ENCODE measurements at places on chromosomes 12 and 14.

DNA sequence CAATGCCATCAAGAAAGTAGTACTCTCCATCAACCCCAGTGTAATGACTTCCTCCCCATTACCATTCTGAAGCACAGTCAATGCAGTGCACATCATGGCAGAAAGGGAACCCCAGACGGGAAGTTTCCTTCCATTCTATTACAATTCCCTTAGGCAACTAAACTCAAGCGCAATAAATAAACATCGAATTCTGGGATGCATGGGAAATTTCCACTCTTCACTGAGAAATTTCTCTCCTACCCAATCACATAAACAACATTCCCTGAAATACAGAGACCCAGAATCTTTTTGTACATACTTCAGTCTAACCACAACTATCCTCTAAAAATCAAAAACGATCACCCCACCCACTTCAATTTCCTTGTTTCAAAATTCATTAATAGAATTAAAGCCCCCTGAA, 20.0 kb downstream of the SARNP start:
- no peak for DNase-seq

GRCh38 chr14:55129428-55130195, 560 bp downstream of the LGALS3 start:
- DNase-seq = peak; percentile 65

- no peak for DNase-seq
Measured at GRCh38 chr12:32893458-32893857, 3.1 kb downstream of the PKP2 start.

GRCh38 chr12:69179786-69180185, 59.6 kb upstream of the CPSF6 start:
- no peak for DNase-seq

- no peak for DNase-seq
Measured at GRCh38 chr12:28232211-28232928, 42.1 kb downstream of the CCDC91 start.

DNA sequence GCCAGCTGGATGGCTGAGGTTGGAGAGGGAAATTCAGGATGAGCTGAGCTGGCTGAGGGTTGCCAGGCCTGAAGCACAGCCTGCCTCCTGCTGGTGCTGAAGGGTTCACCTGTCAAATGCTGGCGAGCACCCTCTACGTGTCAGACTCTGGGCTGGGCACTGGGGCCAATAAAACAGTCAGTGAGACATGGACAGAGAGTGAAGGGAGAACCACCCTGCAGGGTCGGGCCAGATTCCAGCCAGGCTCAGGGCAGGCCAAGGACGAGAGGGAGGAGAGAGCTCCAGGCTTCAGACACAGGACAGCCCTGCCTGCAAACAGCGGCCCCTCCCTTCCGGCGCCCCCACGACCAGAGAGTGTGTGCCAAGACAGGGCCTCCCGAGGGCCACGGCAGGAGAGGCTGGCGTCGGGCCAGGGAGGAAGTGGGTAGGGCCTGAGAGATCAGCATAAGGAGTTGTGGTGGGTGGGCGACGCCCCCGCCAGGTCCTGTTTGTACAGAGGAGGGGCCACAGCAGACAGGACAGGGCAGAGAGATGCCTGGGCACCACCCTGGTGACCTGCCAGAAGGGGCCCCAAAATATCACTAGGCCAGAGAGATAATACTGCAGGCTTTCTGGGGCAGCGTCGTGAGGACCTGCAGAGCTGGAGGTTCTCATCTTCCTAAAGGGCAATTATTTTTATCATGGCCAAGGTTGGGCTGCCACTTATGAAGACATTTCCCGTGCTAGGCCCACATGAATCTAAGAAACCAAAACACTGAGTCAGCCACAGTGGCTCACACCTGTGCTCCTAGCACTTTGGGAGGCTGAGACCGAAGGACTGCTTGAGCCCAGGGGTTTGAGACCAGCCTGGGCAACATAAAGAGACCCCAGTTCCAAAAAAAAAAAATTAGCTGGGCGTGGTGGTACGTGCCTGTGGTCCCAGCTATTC, 73.1 kb upstream of the GPR68 start:
- DNase-seq = peak; percentile 28

GRCh38 chr12:121352682-121353018, 439 bp upstream of the ANAPC5 start:
- no peak for DNase-seq

- DNase-seq = no peak
Measured at GRCh38 chr12:38465020-38465419, 148.4 kb downstream of the ALG10B start.

GRCh38 chr12:1161197-1161596, 170.2 kb downstream of the ERC1 start:
- peak; percentile 3 for DNase-seq

- no peak for DNase-seq
Measured at GRCh38 chr12:53981634-53982565, 3.0 kb upstream of the HOXC10 start.

DNA sequence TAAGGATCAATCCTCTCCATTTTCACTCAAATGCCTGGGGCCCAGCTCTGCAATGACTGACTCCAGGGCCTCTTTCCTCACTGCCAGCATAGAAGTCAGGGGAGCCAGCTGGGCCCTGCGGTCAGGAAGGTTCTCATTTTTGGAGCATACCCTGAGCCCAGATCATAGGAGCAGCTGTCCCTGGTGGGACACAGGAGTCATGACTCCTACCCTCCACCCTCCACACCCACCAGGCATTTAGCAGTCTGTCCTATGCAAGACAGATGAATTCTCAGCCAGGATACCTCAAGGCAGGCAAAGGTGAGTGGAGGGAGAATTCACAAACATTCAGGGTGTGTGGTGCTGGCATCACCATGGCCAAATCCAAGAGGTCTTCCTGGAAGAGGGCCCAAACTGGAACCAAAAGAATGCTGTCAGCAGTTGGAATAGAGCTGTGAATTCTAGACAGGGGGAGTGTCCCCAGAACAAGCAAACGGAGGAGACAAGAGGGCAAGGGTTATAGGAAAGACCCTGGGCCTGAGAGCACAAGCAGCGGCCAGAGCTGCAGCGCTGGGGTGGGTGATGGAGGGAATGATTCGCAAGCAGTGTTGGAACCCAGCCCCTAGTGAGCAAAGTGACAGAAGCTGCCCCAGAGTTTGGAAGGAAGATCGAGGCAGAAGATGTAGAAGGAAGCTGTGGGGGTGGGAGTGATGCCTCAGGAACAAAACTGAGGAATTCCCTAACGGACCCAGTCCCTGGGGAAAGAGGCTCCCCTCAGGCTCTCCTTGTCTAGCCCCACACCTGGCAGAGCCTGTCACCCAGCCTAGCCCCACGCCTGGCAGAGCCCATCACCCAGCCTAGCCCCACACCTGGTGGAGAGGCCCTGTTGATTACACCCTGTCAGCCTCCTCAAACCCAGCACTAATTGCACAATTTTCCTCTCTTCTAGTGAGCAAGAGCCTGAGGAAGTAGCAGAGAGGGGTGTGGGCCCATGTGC, 4.5 kb upstream of the REM2 start:
- no peak for DNase-seq

DNA sequence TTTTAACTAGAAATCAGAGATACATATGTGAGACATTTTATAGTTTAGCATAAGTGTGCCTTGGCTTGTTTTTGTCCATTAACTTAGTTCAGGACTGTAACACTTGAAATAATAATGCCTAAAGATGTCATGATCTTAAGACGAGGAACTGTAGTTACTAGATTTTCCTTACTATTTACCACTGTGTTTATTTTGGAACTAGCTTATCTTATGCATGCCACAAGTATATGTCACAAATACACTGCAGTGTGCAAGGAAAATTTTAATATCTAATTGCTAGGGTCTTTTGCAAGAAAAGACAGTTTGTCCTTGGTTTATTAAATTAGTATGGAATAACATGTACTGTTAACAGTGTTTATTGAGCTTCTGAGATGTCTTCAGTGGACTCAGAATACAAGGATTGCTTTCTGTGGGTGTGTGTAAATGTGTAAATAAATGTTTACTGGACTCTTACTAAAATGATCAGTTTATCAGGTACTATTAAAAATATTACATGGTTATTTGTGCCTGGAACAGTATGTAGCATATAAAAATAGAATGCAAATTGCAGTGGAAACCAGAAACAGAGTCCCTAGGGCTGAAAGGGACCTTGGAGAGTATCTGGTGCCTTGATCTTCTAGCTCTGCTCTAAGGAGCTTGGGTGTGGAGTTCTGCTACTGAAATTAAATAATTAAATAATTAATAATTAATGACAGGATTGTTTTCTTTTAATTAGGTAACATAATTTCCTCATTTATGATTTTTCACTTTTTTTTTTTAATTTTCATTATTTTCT, 58.1 kb downstream of the FGD4 start:
- no peak for DNase-seq

- DNase-seq = peak; percentile 18
Measured at GRCh38 chr12:127677537-127678131, 589.3 kb upstream of the TMEM132C start.

- no peak for DNase-seq
Measured at GRCh38 chr12:78385541-78385940, 479.0 kb upstream of the SYT1 start.

- DNase-seq = no peak
Measured at GRCh38 chr12:123634142-123634561, 523 bp downstream of the GTF2H3 start.

DNA sequence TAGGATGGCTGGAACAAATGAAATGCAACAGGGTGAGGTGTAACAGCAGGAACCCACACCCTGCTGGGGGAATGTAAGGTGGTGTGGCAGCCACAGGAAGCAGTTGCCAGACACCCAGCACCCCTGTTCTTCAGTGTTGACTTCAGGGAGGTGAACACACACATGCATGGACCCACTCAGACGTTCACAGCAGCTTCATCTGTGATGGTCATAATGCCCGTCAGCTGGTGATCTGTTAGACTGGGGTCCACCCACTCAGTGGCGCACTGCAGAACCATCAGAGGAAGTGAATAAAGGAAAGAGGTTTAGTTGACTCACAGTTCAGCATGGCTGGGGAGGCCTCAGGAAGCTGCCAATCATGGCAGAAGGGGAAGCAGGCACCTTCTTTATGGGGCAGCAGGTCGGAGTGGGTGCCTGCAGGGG, 22.7 kb upstream of the TEX22 start:
- DNase-seq = no peak

DNA sequence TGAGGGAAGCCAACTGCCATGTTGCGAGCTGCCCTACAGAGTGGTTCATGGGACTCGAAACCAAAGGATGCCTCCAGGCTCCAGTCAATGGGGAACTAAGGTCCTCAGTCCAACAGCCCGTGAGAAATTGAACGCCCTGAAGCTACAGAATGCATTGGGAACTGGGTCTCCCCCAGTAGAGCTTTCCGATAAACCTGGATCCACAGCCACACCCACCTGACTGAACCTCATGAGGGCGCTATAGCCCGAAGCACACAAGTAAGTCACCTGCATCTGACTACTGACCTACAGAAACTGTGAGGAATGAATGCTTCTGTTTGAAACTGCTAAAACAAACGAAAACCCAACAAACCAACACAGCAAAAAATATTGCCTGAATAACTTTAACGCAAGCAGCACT, 1297.7 kb downstream of the AACS start:
- no peak for DNase-seq

- DNase-seq = peak; percentile 55
Measured at GRCh38 chr14:78598046-78598920, 428.1 kb downstream of the NRXN3 start.

- DNase-seq = no peak
Measured at GRCh38 chr12:12195516-12195915, 71.3 kb downstream of the LRP6 start.

DNA sequence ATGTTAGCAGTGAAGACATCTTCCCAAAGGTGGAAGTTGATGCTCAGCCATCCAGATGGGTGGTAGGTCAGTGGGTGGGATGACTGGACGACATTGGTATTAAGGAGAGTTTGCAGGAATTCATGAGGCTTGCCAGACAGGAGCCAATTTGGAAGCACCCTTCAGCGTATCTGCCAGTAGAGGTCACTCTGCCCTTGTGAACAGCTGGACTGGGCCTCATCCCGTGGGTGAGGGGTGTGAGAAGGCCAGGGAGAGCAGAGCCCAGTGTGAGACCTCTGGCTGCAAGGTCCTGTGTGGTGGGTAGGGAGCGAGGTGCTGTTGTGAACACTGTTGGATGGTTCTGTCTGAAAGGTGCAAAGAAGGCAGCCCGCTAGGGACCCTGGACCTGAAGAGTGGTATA, 37.7 kb downstream of the SLC5A8 start:
- no peak for DNase-seq

Data from germinal center (tissue), 1 donor.